ENCODE measurements at places on chromosomes 5 and 9.

- DNase-seq = no peak
These were observed 99.3 kb upstream of the LRRTM2 start for GRCh38 chr5:138974227-138975063.

- no peak for DNase-seq
These were observed 245.8 kb upstream of the MAP3K1 start for GRCh38 chr5:56569566-56569965.

DNA sequence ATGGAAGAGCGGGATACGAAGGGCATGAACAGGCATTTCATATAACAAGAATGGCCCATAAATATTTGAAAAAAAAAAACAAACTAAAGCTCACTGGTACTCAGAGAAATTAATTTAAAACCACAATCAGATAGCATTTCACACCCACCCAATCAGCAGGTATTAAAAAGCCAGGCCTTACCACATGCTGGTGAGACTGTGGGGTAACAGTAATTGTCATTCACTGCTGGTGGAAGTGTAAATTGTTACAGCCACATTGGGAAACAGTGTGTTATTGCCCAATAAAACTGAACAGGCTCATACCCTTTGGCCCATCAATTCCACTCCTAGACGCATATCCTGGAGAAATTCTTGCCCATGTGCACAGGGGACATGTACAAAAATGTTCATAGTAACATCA, 66.0 kb downstream of the PLAC8L1 start:
- no peak for DNase-seq

- no peak for DNase-seq
These were observed 81.1 kb upstream of the TNFAIP8 start for GRCh38 chr5:119274767-119275130.

DNA sequence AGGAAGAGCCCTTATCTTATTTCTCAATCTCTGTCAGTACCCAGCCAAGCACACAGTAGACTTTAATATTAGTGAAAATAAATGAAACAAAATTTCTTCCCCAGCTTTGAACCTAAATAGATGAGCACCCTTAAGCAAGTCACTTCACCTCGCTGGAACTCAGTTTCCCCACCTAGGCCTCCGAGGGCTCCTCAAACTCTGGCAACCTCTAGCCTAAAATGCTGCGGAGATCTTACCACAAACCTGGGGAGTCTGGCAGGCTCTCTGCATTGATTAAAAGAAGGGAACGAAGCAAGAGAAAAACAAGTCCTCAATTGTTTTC, 326 bp downstream of the RIGI start:
- DNase-seq = no peak

DNA sequence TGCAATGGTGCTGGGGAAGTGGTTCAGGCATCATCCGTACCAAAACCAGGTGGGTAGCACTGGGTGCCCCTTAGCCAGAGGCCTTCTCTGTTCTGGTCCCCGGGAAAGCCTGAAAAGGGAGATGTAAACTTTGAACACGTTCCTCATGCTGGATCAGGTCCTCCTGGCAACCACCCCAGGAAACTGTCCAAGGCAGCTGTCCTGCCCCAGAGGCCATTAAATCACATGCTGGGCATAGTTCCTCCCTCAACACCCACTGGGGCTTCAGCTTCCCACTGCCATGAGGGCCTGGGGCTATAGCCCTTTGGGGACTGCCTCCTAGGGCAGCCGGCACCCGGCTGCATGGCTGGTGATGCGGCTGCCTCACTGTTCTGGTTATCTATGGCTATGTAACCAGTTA, 228.9 kb upstream of the MVB12B start:
- no peak for DNase-seq

GRCh38 chr9:130478736-130479575, 34.2 kb downstream of the ASS1 start:
- DNase-seq = no peak

- DNase-seq = peak; percentile 62
These were observed 23.4 kb downstream of the SFXN1 start for GRCh38 chr5:175501759-175502158.

- no peak for DNase-seq
These were observed 511.9 kb downstream of the CCDC171 start for GRCh38 chr9:16064771-16065170.

GRCh38 chr9:72980183-72980582, 27.3 kb upstream of the ALDH1A1 start:
- no peak for DNase-seq

DNA sequence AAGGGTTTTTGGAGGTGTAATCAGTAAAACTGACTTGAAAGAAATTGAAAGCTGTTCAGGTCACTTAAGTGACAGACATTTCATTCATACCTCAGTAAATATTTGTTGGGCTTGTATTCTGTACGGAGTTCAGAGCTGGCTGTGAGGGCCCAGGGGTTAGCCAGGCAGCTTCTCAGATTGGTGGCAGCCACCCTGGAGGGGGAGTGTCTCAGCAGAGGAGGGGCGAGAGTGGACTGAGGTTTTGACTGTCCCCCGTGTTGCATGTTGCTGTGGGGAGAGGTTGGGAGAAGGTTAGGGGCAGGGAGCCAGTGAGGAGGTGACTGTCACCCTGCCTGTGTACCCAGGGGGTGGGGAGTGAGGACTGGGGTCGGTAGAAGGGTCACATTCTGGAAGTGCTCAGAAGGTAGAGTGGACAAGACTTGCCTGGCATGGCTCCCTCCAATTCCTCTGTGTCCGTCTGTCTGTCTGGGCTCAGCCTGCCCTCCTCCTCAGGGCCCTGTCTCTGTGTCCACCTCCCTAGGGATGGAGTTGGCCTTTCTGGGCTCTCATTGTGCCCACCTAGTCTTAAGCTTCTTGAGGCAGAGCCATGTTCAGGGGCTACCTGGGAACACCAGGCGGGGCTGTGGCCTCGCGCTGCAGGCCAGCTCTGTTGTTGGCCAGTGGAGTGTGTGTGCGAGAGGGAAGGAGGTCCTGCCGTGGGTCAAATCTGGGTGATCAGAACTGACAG, 4.4 kb downstream of the PHF2 start:
- no peak for DNase-seq

DNA sequence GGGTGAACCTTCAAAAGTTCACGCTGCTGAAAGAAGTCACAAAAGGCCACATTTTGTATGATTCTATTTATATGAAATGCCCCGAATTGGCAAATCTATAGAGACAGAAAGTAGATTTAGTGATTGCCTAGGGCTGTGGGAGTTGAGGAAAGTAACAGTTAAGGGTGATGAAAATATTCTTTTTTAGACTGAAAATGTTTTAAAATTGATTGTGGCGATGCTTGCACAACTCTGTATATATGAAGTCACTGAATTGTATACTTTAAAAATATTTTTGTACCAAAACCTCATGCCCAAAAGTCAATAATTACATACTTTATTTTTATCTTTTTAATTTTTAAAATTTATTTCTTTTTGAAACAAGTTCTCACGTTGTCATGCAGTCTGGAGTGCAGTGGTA, 30.3 kb downstream of the HSPA4 start:
- DNase-seq = no peak

DNA sequence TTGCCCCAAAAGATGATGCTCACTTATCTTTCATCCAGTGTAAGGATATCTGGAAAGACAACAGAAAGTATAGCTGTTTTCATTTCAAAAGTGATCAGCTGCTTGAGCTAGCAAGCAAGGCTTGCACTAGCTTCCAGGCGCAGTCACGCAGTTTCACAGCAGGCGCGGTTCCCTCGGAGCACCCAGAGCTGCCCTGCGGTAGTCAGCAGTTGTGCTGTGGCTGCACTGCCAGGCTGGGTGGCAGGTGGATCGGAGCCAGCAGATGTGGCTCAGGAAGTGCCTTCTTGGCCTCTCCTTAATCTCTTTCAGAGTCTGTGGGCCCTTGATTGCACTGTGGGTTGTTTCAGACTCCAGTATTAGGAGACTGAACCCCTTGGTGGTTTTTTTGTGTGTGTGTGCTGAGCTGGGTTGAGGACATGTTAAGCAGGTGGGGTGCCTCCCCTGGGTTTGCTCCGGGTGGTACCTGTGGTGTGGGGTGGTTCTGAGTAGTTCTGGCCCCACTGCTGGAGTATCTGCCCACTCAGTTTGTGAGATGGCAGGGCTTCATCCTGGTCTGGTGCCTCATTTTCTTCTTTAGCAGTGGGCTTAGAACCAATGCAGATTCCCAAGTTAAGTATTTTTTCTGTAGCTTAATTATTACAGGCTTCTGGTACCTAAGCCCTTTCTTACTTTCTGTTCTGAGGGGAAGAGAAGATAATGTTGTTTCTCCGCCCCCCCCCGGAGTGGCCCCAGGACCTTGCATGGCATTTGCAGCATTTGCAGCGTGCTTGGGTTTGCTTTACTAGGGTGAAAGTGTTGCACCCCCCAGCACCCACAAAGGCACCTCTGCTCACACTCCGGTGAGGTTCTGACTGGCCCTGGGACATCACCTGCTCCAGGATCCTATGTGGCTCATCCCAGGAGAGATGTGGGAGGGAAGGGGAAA, 16.4 kb downstream of the TENT4A start:
- no peak for DNase-seq

GRCh38 chr9:92724528-92725265, 39.9 kb downstream of the BICD2 start:
- DNase-seq = no peak

DNA sequence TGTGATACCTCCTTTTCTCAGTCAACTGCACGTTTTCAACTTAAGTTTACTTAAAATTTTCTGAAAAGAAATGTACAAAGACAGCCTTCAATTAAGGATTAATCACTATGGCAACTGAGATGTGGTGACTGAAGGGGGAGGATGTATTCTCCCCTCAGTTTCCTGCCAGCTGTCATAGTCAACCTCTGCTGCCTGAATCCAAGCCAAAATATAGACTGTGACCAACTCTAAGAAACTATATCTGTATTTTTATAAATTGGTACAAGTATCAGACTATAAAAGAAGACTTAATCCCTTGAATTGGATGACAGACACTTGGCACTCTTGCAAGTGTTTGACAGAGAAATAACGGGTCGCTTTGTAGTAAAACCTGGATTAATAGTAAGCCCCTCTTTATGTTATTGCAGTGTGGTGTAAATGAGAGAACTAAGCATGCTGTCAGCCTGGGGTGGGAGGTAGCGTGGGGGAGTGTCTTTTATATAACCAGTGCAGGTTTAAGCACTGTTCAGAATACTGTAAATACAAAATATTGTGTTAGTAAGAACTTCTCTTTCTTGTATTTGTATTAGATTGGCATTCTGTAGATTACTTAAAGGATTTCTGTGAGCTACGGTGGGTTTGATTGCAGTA, 106.4 kb downstream of the ERCC6L2 start:
- DNase-seq = no peak

GRCh38 chr9:120161776-120162175, 418.2 kb downstream of the CDK5RAP2 start:
- no peak for DNase-seq

- no peak for DNase-seq
These were observed 107.1 kb downstream of the OXCT1 start for GRCh38 chr5:41763081-41763480.

DNA sequence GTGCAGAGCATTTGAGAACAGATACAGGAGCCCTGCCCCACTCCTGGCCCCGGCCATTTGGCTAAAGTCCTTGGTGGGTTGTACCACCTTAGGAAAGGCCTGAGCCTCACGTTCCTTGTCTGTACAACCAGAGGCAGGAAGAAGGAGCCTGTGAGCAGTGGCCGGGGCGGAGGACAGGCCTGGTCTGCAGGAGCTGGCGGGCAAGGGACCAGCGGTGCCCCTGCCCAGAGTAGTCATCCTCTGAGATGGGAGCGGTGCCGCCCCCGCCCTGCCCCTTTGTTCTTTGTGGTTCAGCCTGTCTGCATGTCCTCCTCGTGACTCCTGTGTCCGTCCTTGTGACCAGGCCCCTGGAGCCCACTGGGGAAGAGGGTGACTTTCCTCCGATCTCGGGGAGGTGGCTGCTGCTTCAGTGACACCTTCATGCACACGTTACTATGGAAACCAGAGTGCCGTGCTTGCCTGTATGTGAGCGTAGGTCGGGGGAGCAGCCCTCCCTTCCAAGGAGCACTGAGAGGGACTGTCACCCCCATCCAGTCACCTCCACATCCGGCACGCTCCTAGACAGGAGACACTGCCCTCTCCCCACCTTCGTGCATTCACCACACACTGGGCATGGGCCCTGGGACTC, 42.9 kb downstream of the UNC5A start:
- DNase-seq = no peak

DNA sequence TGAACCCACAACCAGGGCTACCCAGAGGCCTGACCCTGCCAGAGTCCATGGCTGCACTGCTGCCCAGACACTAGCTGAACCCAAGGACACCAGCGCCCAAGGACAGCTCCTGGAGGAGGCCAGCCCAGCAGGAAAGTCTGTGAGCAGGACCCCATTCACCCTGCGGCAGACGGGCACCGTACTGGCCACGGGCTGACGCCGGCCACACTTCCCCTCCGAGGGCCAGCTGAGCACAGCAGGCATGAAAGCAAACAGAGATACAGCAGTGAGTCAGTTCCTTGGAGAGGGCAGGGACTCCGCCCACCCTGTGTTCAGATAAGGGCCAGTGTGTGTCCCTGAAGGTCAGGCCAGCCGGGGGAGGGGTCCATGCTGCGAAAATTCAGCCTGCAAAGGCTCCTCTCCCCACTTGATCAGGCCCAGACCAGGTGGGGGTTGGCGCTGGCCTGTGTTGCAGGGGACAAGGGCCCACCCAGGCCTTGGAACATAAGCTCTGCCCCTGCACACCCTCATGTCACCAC, 3.2 kb downstream of the RNF208 start:
- no peak for DNase-seq

- peak; percentile 34 for DNase-seq
These were observed 6.7 kb upstream of the ANKRD18B start for GRCh38 chr9:33517373-33517772.

DNA sequence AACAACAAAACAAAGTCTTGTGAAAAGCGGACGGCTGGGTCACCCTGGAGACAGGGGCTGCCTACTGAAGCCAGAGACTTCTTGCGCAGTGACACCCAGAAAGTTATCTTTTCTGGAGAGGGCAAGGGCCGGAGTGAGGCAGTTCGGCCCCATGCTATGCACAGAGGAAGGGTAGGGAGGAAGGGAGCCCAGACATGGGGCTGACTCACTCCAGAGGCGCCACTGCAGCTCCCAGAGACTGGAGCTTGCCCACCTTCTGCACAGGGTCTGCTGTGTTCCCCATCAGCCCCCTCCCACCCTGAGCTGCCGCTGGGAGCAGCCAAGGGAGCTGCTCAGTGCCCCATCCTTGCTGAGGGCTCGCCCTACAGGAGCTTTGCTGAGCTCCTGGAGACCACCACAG, 13.3 kb downstream of the SLC6A3 start:
- DNase-seq = no peak

- DNase-seq = peak; percentile 63
These were observed 617 bp downstream of the PPP6C start for GRCh38 chr9:125189011-125189360.

- peak; percentile 92 for DNase-seq
These were observed at the start of gene PCDHGA10 for GRCh38 chr5:141412854-141413539. TSS of gene PCDHGA10 (plus strand) at chr5:141412987. CDS start at chr5:141413176, 189 bp downstream.

- DNase-seq = no peak
These were observed 20.4 kb downstream of the ATP6V0E1 start for GRCh38 chr5:173004013-173004412.

GRCh38 chr5:14356305-14356704, 213.2 kb downstream of the TRIO start:
- DNase-seq = no peak

DNA sequence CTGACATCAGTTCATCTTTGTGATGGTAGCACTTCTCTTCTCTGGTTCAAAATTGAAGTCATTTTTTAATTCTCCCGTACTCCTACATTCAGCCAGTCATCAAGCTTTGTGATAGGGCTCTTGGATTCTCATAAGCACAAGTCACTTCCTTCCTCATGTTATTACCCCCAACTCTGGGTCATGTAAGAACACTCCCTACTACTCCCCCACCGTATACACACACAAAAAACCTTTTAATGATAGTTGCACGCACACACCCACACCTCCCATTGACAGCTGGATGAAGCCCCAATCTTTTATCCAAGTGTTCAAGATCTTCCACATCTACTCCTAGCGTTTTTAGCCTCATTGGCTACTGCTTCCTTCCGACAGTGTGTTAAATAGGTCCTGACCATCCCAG, 16.8 kb downstream of the KDM3B start:
- no peak for DNase-seq

Measured in GM23338 (cell line).